ENCODE measurements at places on chromosomes 11 and 22.

DNA sequence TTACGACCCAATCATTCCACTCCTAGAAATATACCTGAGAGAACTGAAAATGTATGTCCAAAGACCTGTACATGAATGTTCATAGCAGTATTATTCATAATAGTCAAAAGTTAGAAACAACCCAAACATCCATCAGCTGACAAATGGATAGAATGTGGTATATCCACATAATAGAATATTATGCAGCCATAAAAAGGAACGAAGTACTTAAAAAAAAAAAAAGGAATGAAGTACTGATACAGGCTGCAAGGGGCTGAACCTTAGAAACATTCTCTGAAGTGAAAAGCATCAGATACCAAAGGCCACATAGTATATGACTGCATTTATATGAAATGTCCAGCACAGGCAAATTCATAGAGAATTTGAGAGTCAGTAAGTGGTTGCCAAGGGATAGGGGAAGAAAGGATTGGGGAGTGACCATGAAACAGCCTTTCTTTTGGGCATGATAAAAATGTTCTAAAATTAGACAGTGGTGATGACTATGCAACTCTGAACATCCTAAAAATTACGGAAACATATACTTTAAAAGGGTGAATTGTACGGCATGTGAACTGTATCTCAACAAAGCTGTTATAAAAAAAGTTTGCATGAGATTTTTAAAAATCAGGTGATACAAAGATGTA lies 1.8 kb downstream of the TPST2 start:
- DNase-seq: no peak

DNA sequence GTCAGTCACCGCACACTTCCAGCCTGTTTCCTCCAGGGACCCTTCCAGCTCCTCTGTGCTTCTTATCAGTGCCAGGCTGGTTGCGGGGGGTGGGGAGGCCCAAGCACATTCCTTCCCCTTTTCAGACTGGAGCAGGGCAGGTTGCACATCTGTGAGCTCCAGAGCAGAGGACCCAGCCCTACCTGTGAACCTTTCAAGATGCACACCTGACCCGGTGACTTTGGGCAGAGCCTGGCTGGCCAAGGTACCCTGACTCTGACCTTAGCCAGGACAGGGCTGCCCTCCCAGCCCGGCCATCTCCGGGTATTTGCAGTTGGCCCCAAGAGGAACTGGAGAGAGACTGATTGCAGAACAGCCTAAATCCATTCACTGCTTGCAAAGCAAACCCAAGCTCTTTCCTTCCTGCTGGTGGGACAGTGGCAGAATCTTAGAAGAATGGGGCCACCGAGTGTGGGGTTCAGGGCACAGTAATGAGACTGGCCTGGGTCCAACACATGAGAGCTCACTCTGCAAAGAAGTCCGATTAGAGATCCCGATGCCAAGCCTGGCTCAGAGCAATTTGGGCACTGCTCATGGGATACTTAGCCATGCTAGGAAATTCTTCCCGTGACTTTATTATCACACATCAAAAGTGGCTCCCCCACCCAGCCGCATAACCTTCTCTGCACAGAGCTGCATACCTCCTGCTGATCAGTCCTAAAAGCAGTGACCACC lies 64.7 kb upstream of the CCND1 start:
- no peak for DNase-seq

DNA sequence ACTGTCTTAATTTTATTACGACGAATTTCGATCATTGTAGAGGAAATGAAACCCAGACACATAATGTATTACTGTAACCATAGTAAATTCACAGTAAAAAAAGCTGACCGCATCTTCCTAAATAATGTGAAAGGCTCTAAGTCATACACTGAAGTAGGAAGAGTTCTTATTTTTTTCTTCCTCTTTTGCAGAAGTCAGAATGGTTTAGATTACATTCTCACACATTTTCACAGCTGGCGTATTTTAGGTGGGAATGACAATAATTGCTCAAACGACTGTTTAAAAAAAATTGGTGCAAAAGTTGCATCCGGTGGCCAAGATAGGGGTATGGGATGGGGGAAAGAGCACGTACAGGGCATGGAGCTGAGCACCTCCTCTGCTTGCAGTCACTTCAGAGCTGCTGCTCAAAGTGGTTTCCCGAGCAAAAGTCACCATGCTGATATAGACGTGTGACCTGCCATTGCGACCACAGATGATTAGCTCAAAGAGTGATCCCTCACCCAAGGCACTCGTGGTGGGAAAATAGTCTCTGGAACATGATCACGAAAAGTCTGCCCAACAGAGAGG lies 35.3 kb downstream of the MMP13 start:
- no peak for DNase-seq

DNA sequence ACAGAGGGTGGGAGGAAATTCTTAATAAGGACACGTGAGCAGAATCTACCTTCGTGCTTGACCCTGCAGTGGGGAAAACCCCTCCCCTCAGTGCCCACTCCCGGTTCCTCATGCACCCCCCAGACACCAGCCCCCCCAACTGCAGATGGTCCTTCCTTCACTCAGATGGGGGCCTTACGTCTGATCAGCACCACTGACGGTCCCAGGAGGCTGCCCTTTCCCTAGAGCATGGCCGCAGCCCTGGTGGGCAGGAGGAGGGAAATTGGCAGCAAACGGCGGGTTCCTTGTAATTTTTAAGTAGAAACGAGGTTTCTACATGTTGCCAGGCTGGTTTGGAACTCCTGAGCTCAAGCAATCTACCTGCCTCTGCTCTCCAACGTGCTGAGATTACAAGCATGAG lies 477.7 kb downstream of the TBC1D22A start:
- DNase-seq: no peak

DNA sequence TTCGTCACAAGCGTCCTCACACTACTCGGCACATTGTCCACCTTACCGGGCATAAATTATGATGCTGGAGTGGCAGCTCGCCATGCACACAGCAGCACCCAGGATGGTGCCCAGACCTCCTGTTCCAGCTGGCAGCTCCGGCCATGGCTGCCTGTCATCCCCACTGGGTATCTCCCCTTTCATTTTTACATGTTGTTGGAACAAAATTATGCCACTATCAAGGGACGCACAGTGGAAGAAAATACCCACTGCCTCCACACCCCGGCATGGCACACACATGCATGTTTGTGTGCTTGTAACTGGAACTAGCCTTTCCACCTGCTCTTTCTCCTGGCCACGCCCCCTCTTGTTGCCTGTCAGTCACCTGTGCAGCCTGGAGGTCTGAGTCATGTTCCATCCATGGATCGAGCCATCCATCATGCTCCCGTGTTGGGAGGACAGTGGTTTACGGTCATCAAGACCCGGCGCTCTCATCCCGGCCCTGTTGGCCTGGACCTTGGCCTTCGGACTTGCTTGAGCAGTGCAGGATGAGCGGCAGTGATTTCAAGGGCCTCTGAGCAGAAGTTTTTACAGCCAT lies 1069.6 kb downstream of the BRD1 start:
- DNase-seq: no peak

GRCh38 chr11:130006929-130007328 lies 4.3 kb upstream of the PRDM10 start:
- no peak for DNase-seq

DNA sequence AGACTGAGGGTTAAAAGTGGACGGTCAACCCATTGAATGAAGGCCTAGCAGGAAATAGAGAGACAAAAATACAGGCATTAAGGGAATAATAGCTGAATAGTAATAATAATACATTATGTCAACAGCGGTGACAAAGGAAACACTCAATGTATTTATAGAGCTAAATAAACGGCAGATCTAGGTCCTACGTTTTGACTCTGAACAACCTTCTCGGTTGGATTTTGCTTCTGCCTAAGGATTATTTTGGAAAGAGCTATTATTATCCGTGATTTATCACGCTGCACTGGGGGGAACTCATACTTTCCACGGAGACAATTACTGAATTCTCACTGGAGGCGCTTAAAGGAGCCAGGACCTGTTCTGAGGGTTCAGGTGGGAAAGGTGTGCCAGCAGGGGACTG lies 118.2 kb upstream of the KIRREL3 start:
- no peak for DNase-seq

DNA sequence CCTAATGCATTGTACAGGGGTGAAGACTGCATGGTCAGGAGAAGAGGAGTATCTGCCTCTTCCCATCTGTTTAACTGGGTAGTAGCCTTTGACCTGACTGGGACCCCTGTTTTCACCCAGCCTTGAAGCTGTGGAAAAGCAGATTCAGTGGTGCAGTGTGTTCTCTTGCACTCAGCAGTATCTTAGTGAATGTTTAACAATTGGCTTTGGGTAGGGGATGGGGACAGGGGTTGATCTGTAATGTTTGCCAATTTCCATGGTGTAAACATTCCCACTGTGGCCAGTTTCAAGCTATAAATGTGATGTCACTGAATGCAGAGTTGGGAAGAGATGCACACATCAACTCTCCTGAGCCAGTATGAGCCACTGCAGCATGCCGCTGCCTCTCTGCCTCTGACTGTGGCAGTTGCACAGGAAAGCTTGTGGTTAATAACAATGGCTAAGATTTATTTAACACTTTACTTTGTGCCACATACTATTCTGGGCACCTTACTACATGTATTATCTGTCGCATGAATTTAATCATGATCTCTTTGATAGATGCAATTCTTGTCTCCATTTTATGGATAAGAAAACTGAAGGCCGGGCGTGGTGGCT lies 15.7 kb downstream of the FJX1 start:
- DNase-seq: no peak

DNA sequence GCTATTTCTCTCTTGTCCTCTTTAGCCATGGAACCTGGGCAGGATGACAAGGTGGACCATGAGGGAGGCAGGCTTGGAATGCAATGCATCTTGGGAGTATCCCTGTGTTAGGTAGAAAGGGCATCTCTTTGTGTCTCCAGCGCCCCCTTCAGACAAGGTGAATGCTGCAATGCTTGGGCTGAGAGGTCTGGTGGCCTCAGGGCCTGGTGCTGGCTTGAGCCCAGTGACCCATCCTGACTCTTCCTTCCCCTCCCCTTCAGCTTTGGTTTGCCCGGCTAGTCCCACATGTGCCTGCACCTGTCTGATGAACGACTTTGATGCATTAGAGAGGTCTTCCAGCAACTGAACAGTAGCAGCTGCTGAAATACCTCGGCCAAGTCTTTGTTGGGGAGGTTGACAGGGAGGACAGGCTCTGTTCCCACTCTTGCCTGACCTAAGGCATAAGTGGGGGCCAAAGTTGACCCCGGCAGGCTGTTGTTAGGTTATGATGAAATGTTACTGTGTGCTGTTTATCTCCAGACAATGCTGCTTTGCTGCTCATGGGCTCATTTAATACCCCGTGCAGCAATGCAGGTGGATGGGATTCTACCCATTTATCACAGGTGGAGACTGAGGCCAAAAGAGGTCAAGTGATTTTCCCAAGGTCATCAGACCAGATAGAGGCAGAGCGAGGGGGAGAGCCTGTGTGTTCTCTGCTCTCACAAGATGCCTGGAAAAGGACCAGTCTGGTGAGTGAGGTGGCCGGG lies 22.5 kb downstream of the MYO18B start:
- no peak for DNase-seq

DNA sequence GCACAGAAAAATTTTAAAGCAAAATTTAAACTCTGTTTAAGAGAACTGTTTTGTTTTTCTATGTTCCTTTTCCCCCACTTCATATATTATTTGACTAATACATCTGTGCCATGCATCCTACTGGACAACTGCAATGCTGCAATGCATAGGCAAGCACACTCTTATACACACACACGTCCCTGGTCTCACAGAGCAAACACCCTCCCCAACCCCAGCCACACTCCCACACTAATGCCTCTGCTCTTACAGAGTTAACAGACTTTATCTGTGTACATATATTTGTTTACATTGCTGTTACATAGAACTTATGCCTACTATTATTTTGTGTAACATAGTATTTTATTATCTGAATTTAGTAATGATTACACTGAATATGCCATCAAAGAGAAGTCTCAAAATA lies 25.5 kb upstream of the CTSC start:
- DNase-seq: no peak

DNA sequence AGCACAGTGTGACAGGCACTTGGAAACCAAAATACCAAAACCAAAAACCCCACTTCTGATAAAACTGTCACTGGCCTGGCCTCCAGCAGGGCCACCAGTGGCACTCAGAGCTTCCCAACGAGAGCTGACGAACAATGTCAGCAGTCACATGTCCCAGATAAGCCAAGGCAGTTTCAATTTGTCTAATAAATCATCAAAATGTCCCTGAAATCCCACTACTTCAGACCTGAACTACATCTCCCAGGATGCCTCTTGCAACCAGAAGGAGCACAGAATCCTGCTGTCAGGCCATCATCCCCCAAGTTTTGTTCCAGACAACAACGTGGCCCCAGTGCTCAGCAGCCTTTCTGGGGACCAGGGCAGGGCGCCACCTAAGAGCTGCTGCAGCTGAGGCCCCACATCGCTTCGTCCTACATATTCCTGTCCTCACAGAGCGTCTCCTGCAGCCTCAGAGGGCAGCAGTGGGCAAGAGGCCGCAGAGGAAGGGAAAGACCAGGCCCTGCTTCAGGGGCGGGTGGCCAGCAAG lies 25.1 kb downstream of the LRFN4 start:
- DNase-seq: no peak

- DNase-seq: no peak
These were observed 23.3 kb downstream of the LINC01488 start for GRCh38 chr11:69504576-69505335.

- DNase-seq: no peak
These were observed 65.4 kb upstream of the NTM start for GRCh38 chr11:131305005-131305404.

- DNase-seq: no peak
These were observed 76.1 kb downstream of the CABIN1 start for GRCh38 chr22:24087071-24087795.

DNA sequence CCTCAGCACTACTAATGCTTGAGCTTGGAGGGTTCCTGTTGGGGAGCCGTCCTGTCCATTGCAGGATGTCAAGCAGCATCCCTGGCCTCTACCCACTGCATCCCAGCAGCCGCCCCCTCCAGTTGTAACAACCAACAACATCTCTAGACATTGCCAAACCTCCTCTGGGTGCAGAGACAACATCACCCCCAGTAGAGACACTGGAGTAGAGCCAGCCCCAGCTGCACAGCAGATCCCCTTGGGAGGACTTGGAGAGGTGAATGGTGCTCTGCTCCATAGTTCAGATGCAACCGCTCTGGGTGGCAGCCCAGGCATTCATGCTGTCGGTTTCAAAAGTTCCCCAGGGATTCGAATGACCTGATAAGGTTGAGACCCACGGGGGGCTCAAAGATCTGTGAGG lies 259.0 kb downstream of the MN1 start:
- no peak for DNase-seq

GRCh38 chr11:9820260-9820659 lies 156.4 kb downstream of the SWAP70 start:
- DNase-seq: no peak

GRCh38 chr11:72627594-72628281 lies 46.5 kb downstream of the PDE2A start:
- no peak for DNase-seq

DNA sequence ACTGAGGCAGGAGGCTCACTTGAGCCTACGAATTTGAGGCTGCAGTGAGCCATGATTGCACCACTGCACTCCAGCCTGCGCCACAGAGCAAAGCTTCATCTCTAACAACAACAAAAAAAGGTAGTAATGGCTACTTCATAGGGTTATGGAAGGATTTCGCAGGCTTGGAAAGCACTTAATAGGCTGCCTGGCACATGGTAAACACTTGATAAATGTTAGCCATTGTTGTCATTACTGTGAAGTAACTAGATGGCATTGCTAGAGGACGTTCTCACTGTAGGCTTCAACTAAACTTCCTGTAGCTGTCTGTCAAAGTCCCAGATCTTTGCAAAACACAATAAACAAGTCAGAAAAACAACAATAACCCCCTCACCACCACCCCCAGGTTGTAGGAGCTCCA lies 357.2 kb upstream of the NARS2 start:
- DNase-seq: no peak

- no peak for DNase-seq
These were observed 7.4 kb downstream of the ETS1 start for GRCh38 chr11:128579798-128580504.

- no peak for DNase-seq
These were observed 12.4 kb upstream of the ALG8 start for GRCh38 chr11:78151804-78152203.
